ENCODE measurements at places on chromosomes 1 and 21.

- DNase-seq, result no peak
Measured at GRCh38 chr1:215529571-215529970, 37.5 kb upstream of the KCTD3 start.

DNA sequence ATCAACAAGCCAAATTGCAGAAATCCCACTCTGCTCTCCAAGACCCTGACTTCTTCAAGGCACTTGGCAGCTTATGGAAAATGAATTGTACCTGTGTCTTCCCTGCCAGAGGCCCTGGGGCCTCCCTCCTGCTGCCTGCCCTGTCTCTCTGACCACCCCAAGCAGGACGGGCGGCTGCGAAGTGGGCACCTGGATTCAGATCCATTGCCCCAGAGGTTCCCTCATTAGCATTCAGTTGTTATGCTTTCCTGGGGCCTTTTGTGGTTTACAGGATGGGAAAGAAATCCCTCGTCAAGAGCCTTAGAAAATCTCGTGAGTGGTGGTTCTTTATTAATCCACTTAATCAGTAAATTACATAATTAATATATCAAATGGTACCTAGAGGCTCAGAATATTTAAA, 179.3 kb downstream of the TNR start:
- no peak for DNase-seq

DNA sequence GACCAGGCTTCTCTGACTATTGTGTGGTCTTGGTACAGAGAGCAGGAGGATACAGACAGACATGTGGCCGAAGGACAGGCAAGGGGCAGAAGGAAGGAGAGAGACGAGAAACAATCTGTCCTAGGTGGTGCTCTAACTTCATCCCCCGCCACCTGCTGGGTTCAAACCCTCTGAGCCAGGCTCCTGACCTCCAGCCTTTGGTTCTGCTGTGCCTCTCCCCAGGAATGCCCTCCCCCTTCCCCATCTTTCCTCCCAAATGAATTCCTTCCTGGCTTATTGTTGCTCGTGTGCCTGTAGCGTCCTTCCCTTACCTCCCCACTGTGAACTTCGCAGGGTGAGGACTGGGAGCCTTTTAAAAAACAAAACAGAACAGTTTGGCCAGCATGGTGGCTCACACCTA, 5.4 kb downstream of the TCEA3 start:
- DNase-seq, result no peak

DNA sequence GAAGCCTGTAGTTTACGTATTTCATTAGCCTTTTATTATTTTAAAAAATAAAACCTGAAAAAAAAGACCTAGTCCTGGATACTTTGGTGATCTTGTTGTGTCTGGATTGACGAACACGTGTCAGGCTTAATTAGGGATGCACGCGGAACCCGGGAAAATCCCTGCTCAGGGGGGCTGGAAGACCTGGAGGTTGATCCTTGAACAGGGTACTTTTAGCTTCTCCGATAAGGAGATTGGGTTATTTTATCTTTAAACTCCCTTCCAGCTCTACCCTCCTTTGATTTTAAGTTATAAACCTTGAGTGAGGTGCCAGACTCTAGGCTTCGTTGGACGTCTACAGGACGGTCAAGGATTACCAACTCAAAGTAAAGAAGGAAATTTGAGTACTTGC, 552 bp upstream of the ZNF691 start:
- no peak for DNase-seq

DNA sequence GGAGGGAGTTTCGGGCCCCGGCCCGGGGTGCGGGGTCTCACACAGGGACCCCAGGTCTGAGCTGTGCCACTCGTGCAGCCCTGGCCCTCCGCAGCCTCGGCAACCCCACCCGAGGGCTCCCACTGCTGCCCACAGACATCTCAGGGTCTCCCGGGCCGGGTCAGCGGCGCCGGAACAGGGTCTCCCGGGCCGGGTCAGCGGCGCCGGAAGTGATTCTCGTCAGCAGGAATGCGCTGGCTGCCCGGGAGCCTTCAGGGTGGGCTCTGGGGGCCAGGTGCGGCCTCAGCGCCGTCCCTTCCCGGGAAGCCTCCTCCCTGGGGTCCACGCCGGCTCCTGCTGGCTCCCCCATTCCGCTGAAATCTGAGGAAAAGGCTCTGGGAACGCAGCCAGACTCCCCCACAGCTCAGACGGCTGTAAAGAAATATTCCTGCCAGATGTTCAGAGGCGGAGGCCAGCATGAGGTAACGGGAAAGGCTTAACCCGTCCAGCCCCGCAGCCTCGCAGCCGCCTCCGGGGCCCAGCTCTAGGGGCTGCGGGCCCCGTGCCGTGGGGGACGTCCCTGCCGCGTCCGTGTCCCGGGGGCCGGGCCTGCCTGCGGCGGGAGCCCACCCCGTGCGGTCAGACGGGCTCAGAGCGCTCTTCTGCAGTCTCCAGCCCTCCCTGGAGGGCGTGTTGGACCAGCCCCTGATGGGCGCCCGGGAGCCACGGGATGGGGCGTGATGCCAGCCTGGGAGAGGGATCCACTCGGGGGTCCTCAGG, 8.7 kb upstream of the COL6A1 start:
- DNase-seq, result no peak

GRCh38 chr21:41792711-41793110, 25.9 kb upstream of the RIPK4 start:
- DNase-seq, result no peak

DNA sequence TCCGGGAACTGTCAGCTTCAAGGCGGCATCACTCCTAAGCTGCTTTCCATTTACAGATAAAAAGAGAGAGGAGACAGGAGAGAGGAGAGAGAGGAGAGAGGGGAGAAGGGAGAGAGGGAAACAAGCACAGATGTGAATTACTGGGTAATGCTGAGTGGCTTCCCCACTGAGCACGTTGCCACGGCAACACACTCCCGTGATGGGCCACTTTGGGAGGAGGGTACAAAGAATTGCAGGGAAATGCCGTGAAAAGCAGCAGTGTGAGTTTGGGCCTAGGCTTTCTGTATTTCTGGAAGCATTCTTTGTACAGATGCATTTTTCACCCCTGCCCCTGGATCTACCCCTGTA, 128.0 kb upstream of the IRF2BP2 start:
- no peak for DNase-seq

GRCh38 chr1:219227360-219228057, 53.8 kb downstream of the LYPLAL1 start:
- DNase-seq, result no peak

DNA sequence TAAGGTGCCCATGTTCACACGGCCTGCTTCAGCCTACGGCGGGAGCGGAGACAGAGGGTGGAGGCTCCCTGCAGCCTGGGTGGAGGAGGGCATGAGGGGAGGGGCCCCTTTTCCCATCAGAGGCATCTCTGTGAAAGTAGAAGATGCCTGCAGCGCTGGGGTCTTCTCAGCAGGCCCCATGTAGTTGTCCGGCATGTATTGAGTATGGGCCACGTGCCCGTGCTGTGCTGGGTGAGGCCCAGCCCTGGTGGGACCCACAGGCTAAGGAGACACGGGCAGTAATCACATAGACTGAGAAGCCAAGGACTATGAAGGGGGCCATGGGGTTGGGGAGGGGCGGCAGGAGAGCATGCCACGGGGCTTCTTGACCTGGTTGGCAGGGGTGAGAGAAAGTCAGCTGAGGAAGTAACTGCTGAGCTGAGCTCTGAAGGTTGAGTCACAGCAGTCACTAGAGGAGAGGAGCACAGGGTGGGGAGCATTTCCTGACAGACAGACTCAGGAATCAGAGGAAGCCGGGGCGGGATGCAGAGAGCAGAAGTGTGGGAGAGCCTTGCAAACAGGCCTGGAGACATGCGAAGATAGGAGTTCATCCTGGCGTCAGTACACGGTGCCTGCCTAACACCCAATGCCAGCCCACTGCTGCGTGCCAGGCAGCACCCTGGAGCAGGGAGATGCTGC, 21.6 kb downstream of the PSEN2 start:
- no peak for DNase-seq

DNA sequence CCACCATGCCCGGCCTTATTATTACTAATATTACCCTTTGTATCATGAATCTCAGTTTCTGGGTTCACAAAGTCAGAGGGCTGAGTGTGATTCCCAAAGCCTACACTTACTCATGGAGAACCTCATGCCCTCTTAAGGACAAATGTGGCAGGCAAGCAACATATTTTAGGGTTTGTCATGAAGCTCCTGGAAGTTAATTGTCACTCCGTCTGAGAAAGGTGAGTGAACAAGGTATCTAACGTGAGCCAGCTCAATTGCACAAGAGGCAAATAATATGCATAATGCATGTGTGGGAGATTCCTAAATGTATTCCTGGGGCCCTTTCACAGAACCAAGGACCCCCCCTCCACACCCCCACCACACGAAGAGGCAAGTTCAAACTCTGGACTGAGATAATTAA, 10.1 kb upstream of the TIAM1 start:
- DNase-seq, result no peak

GRCh38 chr1:207872621-207873020, 38.3 kb downstream of the CD34 start:
- DNase-seq, result no peak

- no peak for DNase-seq
Measured at GRCh38 chr1:70745199-70745598, 302.4 kb downstream of the PTGER3 start.

DNA sequence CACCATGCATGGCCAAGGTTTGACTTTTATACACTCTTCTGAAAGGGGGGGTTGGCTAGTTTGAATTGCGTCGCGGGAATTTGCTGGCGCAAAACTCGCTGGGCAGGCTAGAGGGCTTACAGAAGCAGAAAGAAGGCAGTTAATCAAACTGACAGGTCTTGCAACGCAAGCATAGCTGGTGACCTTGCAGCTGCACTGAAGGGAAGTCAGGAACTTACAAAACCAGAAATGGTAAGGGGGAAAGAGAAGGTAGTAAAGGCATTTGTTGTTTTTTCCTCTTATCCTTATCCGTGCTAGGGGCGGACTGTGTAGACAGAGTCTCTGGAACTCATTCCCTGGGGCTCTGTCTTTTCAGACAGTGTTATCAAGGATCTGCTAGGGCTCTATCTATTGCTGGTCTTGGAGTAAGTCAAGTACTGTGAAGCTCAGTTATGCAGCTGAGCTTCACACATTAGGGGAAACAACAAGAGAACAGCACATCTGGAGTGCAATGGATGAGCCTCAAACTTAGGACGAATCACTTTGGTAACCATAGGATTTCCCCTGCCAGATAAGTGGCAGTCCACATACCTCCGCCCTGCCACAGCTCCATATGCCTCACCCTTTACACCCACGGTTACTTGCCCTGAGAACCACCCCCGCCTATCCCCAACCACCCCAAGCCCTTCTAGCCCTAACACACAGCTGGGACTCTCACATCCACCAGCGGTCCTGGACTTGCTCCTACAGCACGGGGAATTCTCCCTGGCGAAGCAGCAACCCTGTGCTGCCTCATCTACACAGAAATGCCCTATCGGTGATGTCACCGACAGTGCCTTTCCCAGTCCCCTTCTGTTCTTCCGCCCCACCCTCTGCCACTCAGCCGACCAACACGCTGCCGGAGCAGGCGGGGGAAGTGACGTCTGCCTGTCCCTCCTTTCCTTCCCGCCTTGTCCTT, 251.4 kb downstream of the FAM72C start:
- no peak for DNase-seq

DNA sequence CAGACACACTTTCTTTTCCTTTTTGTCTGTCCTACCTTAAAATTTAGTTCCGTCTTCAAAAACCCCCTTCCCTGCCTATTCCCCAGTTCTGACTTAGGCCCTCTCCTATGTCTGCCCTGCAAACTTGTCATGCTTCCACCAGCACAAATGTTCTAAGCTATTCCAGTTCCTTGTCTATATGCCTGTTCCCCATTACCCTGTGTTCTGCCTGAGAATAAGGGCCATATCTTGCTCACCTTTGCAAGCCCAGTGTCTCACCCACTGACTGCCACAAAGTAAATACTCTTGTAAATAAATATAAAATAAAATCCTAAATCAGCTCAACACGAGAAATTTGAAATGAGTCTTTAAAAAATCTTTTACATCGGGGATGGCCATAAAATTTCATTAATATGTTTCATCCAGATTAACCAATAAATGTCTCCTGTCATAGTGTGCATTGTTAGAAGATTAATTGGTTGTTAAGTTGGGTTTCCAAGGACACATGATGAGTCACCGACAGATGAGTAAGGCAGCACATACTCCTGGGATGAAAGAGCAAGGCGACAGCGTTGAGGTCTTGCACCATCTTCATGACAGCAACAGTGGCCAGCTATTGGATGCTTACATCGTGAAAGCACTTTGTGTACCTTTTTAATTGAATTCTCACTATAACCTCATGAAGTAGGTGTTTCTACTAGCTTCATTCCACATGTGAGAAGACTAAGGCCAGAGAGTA, 92.6 kb upstream of the NGF start:
- no peak for DNase-seq

GRCh38 chr1:243254233-243254926, 701 bp downstream of the CEP170 start:
- peak; percentile 45 for DNase-seq

DNA sequence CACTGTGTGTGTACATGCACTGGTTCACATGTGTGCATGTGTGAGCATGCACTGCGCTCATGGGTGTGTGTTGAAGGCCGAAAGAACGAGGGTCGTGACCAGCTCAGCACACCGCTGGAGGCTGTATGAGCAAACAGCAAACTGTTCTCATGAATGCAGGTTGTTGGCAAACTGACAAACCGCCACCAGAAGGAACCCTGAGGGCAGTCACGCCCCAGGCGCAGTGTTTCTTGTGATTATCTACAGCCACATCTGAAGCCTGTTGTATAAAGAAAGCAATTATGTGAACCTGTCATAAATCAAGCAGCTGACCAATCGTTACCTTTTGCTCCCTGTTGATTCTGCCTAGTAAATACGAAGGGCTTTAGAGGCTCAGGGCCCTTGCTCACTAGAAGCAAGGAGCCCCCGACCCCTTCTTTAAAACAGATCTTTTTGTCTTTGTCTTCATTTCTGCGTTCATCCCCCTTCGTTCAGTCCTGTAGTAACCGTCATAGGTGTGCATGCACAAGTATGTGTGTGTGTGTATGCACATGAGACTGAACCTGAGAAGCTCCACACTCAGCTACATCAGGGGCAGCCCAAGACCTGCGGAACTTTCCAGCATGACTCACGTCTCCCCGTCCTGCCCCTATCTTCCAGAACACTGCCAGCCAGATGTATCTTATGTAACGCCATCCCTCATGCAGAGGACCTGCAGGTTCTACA, 16.8 kb upstream of the RIPK4 start:
- no peak for DNase-seq

DNA sequence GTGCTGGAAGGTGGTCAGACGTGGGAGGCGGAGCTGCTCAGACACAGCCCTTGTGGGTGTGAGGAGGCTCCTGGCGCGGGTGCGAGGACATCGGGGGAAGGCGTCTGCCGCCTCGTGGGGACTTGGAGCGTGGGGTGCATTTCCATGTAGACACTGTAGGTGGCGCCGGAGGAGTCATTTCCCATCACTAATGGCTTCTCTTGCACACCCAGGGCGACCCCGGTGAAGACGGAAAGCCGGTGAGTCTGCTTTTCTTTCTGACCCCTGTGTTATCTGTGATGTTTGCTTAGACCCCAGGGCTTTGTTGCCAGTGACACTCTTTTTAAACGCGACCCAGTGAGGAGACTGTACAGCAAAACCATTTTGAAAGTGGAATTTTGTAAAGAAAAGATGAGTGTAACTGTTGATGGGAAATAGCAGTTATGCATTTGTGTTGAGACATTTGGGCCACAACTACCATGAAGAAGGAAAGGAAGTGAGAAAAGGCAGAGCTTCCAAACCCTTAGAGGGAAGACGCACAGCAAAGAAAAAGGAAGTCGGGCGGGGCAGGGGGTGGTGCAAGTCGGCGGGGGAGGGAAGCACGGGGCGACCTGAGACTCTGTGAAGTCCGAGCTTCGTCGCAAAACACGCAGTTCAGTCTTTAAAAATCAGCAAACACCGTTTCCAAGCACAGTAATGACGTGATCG, 64.0 kb downstream of the SLC19A1 start:
- peak; percentile 78 for DNase-seq

Data from T-helper 1 cell (primary cell).